NCI-H510A (cell line): ENCODE measurements at places on chromosomes 1 and 21.

DNA sequence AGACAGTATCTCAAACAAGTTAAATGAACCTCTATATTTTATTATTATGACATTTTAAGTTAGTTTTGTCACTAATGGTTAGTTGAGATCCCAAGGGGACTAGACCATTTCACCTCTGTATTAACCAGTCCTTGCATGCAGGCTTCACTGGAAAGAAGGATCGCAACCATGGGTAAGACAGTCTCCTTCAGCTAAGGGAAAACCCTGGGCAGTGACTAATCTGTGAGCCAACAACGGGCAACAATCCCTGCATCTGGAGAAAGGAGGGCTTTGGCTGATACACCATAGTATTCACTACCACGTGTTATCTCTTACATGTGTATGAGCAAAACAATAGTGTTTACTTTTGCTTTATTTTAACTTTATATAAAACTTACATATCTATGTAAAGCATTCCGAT lies 708.8 kb upstream of the CHRM3 start:
- DNase-seq, result no peak

DNA sequence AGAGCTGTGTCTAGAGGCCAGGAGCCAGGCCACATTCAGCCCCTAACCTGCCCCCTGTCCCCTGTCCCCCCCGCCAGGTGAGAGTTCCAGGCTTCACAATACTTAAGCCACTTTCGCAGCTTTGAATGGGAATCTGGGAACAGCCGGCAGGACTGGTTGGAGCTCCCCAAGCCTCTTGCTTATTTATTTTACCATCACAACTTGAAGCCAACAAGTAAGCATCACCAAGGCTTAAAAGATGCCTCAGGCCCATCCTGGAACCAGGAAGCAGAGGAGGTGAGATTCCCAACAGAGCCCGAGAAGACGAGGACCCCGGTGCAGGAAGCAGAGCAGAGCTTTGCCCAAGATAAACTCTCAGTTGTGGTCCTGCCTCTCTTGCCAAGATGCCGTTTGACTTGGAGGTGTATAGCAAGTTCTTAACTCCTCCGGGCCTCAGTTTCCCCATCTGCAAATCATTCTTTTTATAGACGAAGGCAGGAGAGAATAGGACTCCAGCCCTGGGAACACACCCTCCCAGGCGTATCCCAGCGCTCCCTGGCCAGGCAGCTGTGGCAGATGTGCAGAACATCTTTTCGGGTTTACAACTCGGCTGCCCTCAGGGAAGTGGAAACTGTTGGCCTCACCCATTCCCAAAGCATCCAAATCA lies 66.8 kb upstream of the SLC25A33 start:
- DNase-seq, result no peak

GRCh38 chr1:39385067-39385988 lies 106.1 kb upstream of the BMP8A start:
- no peak for DNase-seq

GRCh38 chr21:38986806-38987632 lies 181.3 kb downstream of the ETS2 start:
- no peak for DNase-seq

DNA sequence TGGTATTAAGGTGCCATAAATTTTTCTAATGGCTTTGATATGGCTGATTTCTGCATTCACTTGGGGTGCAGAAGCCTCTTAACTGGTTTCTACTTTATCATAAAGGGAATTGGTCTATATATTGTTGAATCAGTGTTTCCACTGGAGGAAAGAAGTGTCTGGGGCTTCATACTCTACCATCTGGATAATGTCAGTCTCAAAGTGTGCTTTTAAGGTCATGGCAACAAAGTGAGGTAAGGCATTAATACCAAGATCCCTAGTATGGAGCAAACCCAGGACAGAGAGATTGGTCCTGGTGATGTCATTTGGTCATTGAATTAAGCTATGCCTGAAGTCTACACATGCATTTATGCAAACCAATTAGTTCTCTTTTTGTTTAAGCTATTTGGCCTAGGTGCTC lies 309.9 kb downstream of the DUSP10 start:
- no peak for DNase-seq

DNA sequence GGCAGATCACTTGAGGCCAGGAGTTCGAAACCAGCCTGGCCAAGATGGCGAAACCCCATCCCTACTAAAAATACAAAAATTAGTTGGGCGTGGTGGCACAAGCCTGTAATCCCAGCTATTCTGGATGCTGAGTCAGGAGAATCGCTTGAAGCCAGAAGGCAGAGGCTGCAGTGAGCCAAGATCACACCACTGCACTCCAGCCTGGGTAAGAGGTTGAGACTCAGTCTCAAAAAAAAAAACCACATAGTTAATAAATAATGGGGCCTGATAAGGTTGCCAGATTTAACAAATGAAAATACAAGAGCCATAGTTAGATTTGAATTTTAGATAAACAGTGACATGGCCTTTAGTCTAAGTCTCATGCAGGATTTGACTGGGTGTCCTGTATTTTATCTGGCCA lies 175.7 kb downstream of the ZZZ3 start:
- DNase-seq, result no peak

GRCh38 chr1:241462391-241462790 lies 57.2 kb downstream of the FH start:
- no peak for DNase-seq

GRCh38 chr1:244137276-244137675 lies 86.2 kb downstream of the ZBTB18 start:
- DNase-seq, result no peak

DNA sequence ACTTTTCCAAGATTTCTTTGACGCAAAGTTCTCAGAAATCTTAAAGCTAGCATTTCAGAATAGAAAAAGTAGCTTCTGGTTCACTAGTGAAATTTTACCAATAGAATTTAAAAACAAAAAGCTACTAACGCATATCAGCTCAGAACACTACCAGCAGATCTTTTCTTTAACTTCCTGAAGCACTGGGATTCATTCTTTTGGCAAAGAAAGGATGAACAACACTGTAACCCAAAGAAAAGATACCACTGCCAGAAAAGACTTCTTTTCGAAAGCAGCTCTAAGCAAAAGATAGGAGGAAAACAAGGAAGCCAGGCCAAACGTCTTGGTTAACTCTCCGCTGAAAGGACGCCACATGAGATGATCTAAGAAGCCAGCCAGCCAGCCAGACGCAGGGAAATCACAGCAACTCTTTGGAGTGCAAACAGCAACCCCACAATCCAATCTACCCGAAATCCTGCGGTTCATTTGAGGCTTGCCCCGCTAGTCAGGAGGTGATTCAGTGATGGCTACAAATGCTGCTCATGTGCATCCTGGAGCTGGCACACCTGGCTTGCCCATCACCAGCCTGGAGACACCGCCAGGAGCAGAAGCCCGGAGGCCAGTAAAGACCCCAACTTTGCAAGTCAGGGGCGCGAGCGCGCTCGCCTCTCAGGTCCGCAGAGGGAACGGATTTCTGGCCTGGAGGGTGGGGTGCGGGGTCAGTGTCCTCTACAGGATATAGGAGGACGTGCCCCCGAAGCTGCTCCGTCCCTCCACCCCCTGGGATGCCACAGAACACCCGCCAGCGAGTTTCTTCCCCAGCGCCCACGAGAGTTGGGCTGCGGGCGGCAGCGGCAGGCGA lies 812 bp downstream of the NBPF1 start:
- no peak for DNase-seq

- no peak for DNase-seq
Measured at GRCh38 chr1:2375246-2375922, 16.0 kb downstream of the MORN1 start.

- no peak for DNase-seq
Measured at GRCh38 chr1:210467440-210468043, 138.8 kb downstream of the HHAT start.

DNA sequence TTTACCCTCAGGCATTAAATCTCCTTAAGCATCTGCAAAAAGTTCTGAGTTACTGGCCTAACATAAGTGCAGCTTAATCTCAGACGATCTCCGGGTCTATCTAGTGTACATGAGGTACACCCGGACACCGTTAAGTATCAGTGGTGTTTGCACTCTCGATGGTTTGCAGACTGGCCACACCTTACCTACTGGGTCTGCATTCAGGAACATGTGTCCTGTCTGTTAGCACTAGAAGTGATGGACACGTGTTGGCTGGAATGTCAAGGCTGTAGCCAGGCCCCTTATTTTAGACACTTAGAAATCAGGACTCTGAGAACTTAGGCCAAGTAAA lies 783 bp upstream of the AGL start:
- no peak for DNase-seq

GRCh38 chr1:59999746-60000145 lies 73.2 kb upstream of the CYP2J2 start:
- no peak for DNase-seq

DNA sequence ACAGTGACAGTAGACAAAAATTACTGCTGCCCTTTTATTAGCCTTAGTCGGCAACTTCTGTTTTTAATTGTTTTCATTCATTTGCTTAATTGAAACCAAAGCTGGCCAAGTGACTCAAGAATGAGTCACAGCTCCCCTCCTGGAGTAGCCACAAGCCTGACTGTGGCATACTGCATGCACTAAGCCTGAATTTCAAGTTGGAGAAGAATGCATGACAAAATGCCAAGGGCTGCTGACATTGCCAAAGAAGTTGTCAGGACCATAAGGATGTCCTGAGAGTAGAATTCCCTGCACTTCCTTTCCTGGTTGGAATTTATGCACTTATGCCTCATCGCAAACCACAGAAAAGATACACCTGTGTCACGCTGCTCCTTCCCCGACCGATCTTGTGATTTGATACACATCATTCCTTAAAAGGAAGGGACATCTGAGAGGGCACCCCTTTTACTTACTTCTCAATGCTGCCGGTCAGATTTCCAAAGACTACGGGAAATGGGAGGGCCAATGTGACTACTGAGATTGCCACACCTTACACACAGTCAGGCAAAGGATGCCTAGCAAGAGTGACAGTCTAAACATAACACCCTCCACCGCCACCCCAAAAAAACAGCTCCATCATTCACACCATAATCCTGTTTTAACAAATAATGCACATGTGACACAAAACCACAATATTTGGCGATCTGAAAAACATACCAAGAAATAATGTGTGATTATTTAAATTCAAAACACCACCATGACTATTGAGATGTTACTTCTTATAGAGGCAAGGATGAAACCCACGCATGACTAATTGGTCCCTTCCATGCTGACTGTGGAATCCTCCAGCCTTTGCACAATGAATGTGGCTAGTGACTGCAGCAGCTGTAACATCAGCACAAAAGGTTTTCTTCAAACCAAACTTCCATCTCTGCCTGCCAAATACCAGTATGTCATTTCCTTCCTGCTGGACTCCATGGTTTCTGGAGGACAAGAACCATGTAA lies 28.2 kb downstream of the VAV3 start:
- no peak for DNase-seq

- no peak for DNase-seq
Measured at GRCh38 chr1:162299018-162299417, 77.6 kb downstream of the SPATA46 start.

DNA sequence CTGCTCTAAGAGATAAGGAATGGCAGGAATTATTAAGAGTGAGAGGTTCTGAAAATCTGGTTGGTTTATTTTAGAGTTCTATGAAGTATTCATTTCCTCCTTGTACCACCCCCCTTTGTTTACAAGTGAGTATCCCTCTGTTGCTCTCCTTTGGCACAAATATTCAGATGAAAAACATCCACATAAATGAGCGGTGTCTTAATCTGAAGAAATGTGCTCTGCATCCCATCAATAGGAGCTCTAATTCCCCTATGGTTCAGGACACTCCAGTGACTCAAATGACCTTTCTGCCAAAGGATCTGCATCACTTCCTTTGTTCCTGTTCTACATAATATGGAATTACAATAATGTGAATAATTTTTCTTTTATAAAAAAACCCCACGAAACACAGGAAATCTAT lies 16.6 kb downstream of the DDAH1 start:
- DNase-seq, result no peak

- peak; percentile 34 for DNase-seq
Measured at GRCh38 chr1:19639999-19640362, 4.1 kb upstream of the NBL1 start.

DNA sequence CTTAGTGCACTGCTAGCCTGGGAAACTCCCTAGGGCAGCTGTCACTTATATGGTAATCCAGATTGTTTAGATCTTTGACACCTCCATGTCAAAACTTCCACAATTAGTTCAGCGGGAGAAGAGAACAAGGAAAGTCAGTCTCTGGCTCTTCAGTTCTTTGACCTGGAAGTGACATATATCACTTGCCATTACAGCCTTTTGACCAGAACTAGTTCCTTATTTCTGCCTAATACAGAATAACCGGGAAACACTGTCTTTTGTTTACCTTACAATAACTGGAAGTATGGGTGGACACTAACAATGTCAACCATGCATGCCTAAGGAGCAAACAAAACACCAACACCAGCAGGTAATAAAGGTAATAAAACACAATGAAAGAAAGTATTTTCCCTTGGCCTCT lies 68.3 kb downstream of the C4BPA start:
- DNase-seq, result no peak

- DNase-seq, result no peak
Measured at GRCh38 chr1:183675381-183675780, 22.3 kb upstream of the APOBEC4 start.

DNA sequence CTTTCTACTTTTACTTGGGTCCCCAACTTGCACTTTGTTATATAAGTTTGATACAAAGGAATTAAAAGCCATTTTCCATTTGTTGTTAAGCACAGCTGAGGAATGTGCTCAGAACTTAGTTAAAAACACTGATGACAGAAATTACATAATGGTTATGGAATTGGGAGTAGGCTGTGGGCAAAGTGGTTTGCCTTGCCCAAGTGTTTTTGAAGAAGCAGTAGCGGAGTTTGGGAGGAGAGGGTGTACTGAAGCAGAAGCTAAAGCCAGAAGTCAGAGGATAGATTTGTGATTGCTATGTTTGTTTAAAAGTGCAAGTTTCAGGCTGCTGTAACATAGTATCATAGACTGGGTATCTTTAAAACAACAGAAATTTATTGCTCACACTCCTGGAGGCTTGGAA lies 391.8 kb downstream of the DUSP10 start:
- DNase-seq, result no peak

- no peak for DNase-seq
Measured at GRCh38 chr1:219128957-219129356, 44.7 kb upstream of the LYPLAL1 start.

DNA sequence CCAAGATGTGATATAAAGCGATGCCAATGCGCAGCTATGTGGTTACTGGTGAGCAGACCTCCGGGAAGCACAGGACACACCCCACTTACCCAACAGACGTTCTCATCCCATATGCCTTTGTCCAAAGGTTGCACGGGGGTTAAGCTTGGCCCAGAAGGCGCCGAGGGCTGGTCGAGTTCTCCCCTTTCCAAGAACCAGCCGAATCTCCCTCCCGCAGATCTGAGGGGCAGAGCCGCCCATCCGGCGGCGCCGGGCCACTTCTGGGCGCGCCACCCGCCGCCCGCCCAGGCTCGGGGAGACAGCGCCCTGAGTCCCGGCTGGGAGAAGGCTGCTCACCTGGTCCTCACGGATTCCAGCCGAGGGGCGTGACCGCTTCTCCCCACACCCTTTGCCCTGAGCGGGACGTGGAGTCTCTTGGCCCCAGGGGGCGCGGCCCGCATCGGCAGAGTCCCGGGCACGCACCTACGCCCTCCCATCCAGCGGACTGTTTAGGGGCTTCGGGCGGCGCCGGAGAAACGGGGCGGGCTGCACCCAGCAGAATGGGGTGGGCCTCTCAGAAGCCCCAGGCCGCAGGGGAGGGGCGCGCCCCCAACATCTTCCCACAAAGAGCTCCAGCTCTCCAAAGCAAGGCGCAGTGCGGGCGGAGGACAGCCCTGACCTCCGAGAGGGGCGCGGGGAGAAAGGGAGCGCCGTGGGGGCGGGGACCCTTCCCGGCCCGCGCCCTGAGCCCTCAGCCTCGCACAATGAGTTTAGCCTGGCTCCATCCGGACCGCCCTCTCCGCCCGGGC lies 615 bp downstream of the GPR161 start:
- no peak for DNase-seq
